ENCODE measurements at places on chromosomes 16 and 17. TPM values are rescaled to one million over a fixed set of nuclear protein-coding genes. Genes with fewer than 3 reads are reported as not detected.

DNA sequence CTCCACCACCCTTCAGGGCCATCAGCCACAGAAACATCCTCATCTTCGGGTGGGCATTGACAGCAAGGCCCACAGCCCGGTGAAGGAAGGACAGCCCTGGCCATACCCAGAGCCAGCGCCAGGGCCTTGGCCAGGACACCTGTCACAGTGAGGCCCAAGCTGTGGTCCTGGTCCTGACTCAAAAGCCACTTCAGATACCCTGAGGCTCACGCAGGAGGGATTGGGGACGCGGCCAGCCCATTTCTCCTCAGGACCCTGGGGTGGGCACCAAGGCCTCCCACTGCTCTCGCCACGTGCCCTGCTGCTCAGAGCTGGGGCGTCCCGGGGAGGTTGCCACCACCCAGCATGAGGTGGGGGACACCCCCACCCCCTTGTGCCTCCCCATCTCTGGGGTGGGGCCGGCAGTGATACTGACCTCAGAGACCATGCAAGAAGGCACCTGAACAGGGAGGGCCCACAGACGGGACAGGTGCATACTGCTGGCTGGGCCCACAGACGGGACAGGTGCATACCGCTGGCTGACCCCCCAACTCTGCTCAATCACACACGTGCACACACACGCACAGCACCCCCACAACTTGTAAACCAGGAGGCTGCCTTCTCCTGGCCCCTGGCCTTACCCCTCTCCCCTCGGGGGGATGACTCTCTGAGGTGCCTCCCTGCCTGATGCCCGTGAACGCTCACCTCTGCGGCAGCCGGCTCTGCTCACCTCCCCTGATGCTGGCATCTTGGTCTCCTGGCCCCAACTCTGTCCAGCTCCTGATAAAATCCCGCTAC is 14.2 kb downstream of the SLC7A5 start:
- no peak for DNase-seq
- peak overlapping the region; percentile 18 for H3K4me3 ChIP-seq
- peaks cover 51% of the 10 kb centered on the region for H3K36me3 ChIP-seq
- H3K27me3 ChIP-seq = no peaks in the 10 kb centered on the region
- H3K27ac ChIP-seq = peak overlapping the region; percentile 76
- H3K4me1 ChIP-seq = peaks cover 48% of the 10 kb centered on the region

GRCh38 chr16:10787304-10787703 is 31.3 kb downstream of the TVP23A start:
- no peaks in the 10 kb centered on the region for H3K36me3 ChIP-seq
- H3K4me1 ChIP-seq = no peaks in the 10 kb centered on the region
- H3K27ac ChIP-seq = no peak overlapping the region
- no peak overlapping the region for H3K4me3 ChIP-seq

DNA sequence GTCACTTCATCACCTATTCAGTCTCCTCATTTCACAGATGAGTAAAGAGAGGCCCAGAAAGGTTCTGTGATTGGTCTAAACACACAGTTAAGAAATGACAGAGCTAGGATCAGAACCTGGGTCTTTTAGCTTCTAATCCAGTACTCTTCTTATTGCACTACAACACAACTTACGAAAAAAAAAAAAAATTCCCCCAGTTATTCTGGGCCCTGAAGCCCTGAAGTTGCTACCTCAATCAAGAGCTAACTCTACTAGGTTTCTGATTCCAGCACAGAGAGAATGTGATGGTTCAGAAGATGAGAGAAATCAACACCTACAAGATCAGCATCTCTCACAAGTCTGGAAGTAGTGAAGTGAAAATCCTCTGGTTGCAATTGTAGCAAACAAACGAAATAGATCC is 37.3 kb downstream of the GRB7 start:
- peaks cover 85% of the 10 kb centered on the region for H3K4me1 ChIP-seq
- peaks cover 56% of the 10 kb centered on the region for H3K36me3 ChIP-seq
- peak overlapping the region; percentile 82 for H3K27ac ChIP-seq
- H3K4me3 ChIP-seq = peak overlapping the region; percentile 54
- no peak for DNase-seq

GJD3 gene
- not detected for total RNA-seq
